ENCODE measurements at places on chromosomes 16 and 17.
A peak's percentile ranks its signal among the peaks of the same experiment; 100 is the strongest.

DNA sequence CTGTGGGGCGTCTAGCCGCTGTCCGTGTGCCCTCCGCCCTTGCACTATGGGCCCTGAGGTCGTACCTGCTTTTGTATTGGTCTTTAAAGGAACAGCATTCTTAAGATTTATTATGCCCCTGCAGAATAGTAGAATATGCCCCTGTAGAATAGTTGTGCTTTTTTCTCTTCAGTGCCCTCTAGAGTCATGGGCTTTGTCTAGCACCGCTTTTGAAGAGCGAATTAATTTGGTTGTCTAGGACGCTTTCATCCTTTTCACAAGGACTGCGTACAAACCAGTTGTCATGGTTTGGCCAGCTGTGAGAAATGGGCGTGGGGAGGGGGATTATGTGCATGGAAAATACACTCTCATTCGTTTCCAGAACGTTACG lies 621 bp downstream of the CEP95 start:
- peak; percentile 87 for DNase-seq

- DNase-seq: no peak
Observed at GRCh38 chr16:86982912-86983311, 334.3 kb downstream of the C16orf95 start.

GRCh38 chr16:48334325-48334724 lies 50.9 kb downstream of the SIAH1 start:
- DNase-seq: no peak

GRCh38 chr17:83192161-83192788 lies 112.9 kb downstream of the METRNL start:
- no peak for DNase-seq

- peak; percentile 16 for DNase-seq
Observed at GRCh38 chr17:47837401-47838039, 3.6 kb downstream of the SCRN2 start.

GRCh38 chr16:56700195-56700594 lies 17.9 kb downstream of the MT1X start:
- peak; percentile 37 for DNase-seq

GRCh38 chr16:71410146-71410545 lies 31.7 kb downstream of the TLE7 start:
- no peak for DNase-seq

DNA sequence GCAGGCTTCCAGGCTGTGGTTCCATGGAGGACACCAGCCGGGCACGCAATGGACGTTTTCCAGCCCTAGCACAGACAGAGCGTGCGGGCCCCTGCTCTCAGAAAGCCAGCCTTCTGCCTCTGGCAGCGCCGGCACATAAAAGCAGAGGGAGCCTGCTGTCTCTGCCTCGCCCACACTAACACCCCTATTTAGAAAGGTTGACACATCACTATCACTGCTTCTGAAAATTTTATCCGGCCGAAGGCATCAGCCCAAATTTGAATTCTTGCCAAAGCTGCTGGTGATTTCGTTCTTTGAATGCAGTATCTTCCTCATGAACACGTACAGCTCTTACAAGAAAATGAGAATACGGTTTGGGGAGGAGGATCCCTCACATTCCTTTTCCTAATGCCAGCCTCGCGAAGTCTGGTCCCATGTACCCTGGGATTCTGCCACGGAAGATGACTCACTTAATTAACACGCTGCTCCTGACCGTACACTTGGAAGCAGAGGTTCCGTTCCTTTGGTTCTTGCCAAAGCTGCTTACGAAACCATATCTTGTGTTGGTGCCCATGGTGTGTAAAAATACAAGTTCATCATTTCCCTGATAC lies 1.3 kb upstream of the RAB11FIP3 start:
- peak; percentile 93 for DNase-seq

GRCh38 chr17:80743181-80743771 lies 198.6 kb downstream of the RPTOR start:
- DNase-seq: peak; percentile 44

- no peak for DNase-seq
Observed at GRCh38 chr17:42647778-42648177, 11.3 kb upstream of the TUBG2 start.

GRCh38 chr16:77406680-77407079 lies 28.2 kb downstream of the ADAMTS18 start:
- peak; percentile 61 for DNase-seq

DNA sequence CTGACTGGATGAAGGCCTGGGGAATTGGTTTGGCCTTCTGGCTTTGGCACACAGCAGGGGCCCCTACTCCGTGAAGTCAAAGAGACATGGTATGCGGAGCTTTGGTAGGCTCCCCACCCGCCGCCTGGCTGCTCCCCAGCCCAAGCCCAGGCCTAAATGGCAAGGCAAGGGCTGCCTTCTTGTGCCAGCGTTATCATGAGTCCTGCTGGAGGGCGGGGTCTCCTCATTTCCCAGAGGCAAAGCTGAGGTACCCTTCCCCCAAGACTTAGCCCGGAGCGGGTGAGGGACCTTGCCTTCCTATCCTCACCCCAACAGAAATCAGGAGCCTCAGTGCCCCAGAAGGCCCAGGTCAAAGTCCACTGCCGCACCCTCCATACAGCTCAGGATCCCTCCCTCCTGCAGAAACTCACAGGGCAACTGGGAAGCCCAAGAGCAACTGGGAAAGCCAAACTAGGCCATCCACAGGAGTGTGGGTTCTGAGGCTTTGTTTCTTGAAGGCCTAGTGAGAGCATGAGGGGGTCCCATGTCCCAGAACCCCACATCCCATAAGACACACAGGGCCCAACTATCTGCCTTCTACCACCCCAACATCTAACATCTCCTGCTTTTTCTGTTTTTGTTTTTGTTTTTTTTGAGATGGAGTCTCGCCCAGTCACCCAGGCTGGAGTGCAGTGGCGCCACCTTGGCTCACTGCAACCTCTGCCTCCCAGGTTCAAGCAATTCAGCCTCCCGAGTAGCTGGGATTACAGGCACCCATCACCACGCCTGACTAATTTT lies 9.3 kb downstream of the PGAP3 start:
- no peak for DNase-seq

DNA sequence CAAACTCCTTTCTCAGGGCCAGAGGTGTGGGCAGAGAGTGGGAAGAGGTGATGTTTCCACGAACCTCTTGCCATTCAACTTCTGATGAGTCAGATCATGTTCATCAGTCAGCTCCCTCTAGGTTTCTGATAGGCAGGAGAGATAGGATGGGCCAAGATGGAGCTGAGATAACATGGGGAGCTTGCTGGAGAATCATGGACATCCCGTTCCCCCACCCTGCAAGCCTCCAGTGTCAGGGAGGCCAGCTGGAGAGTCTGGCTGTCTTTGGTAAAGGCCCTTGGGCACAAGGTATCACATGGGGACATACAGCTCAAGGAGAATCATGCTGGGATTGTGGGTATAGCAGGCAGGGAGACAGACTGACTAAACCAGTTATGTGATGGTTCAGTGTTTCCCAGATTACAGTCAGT lies 136.0 kb upstream of the IRX3 start:
- no peak for DNase-seq

- no peak for DNase-seq
Observed at GRCh38 chr16:89122322-89122851, 28.7 kb downstream of the ACSF3 start.

GRCh38 chr16:759110-759910 lies 1.2 kb upstream of the MSLN start:
- no peak for DNase-seq

DNA sequence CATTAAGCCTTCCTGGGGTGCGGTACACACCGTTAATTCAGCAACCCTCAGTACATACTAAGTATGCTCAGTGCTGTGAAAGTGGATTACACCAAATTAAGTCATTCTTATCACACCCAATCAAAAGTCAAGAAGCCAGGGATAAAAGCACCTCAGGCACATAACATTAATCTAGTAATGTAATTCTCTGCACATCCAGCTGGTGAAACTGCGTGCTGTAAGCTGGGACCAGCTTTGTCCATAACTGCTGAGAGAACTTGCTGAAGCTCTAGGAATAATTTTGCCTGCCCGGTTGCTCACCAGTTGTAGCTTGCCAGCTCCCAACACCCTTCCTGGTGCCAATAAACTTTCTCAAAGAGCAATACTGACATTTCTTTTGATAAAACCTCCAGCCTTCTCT lies 44.9 kb downstream of the SLC47A1 start:
- DNase-seq: peak; percentile 29

GRCh38 chr17:22512997-22513538 lies 820.7 kb downstream of the KCNJ18 start:
- no peak for DNase-seq

GRCh38 chr17:1946021-1946932 lies 78.9 kb downstream of the RTN4RL1 start:
- no peak for DNase-seq

DNA sequence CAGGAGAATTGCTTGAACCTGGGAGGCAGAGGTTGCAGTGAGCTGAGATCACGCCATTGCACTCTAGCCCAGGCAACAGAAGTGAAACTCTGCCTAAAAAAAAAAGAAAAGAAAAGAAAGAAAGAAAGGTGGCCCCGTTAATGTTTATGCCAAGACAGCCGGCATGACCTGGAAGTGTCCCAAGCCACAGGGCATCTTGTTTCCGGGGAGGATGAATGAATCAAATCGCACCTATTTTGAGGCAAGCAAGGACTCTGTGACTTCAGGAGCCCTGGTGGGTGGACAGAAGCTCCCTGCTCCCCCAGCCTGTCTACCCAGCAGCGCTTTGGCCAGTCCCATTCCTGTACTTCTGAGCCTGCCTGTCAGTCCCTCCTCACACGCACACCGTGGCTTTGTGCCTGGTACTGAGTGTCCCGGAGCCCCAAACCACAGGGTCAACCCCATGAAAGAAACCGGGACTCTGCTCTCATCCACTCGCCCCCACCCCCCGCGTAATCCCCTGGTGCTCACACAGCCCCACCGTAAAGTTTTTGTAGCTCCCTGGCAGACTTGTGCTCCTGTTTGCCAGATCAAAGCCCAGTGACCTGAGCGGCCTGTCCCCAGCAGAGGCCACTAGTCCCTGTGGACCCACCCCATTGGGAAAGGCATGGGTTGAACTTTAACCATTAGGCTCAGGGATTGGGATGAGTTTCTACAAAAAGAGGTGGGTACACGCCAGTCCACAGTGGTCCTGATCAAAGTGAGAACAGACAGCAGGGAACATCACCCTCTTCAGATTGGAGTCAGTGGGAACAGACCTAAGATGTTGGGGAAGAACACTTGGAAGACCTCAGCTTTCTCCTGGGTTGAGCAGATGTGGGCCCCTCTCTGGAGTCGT lies 19.3 kb downstream of the CD2BP2 start:
- peak; percentile 40 for DNase-seq

DNA sequence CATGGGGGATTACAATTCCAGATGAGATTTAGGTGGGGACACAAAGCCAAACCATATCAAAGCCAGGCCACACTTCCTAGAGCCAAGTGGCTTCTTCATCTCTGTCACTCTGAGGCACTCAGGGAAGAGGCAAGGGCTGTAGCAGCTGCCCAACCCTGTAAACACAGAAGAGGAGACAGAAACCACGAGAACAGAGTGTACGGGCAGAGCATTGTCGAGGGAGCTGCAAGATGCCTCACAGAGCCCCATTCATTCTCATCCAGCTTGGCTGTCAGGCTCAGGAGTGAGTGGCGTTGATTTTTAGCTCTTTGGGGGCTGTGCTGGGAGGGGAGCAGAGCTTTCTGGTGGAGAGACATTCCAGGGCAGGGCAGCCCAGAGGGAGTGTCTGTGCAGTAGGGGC lies 117.2 kb upstream of the SALL1 start:
- DNase-seq: no peak

DNA sequence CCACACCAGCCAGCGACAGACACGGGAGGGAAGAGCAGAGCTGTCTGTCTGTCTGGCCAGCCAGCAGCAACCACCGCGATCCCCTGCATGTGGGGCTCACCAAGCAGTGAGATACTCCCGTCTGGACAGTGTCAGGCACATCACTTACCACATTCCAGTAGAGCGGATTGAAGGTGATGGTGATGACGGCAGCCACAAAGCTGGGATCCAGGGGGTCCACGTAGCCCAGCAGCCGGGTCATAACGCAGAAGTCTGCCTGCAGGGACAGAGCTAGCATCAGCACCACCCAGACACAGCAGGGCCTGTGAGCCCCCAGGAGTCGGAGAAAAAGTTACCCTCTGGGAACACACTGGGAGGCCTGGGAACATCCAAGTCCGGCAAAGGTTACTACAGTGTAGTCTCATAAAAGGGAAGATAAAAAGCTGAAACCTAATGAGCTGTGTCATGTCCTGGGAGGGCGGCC lies 14.7 kb downstream of the PEMT start:
- no peak for DNase-seq

DNA sequence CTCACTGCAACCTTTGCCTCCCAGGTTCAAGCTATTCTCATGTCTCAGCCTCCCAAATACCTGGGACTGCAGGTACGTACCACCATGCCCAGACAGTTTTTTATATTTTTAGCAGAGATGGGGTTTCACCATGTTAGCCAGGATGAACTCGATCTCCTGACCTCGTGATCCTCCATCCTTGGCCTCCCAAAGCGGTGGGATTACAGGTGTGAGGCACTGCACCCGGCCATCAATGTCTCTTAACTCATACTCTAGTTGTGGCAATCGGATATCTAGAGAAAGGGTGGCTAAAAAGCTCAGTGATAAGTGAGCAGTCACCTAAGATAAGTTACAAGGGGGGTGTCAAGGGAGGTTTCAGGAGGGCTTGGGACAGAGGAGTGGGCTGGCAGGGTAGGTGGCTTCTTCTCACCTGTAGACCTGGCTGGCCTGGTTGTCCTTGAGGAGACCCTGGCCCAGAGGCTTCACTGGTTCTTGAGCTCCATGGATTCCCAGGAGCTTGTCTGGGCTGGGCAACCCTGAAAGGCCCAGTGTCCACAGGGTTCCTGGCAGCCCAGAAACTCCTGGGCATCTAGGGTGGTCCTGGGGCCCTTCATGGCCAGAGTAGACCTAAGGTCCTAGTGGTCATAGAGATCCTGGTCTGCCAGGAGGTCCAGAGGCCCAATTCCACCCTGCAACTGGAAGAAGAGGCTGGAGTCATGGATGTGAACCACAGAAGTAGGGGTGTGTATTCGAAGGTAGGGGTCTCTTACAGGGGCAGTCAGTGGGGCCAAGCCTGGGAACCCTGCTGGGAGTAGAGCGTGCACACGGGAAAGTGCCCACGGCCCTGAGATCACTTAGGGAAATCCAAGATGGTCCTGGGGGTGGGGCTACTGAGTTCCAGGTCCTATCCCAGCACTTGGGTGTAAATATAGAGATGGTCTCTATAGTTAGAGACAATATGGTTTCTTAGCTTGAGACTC lies 12.7 kb upstream of the IGFBP4 start:
- no peak for DNase-seq

GRCh38 chr16:72404299-72404698 lies 232.3 kb upstream of the PMFBP1 start:
- DNase-seq: no peak

DNA sequence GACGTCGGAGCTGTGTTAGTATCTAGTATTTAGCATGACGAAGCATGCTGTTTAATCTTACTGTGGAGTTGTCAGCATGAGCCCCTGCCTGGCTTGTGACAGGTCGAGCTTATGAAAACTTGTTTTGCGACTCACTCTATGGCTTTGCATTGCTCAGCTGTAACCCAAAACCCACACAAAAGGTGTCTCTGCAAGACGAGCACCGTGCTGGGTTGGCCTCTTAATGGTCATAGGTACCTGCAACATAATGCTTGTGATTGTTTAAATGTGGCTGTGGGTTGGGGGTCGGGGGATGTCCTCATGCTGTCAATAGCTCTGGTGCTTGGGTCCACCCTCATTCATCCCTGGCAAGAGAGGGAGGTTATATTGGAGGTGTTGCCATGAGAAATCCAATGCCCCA lies 5.4 kb downstream of the NTN1 start:
- DNase-seq: no peak

GRCh38 chr16:81410643-81411293 lies 33.8 kb upstream of the CMIP start:
- no peak for DNase-seq

GRCh38 chr17:78629436-78629995 lies 52.3 kb upstream of the DNAH17 start:
- no peak for DNase-seq
